ENCODE measurements at places on chromosomes 1 and 21.

DNA sequence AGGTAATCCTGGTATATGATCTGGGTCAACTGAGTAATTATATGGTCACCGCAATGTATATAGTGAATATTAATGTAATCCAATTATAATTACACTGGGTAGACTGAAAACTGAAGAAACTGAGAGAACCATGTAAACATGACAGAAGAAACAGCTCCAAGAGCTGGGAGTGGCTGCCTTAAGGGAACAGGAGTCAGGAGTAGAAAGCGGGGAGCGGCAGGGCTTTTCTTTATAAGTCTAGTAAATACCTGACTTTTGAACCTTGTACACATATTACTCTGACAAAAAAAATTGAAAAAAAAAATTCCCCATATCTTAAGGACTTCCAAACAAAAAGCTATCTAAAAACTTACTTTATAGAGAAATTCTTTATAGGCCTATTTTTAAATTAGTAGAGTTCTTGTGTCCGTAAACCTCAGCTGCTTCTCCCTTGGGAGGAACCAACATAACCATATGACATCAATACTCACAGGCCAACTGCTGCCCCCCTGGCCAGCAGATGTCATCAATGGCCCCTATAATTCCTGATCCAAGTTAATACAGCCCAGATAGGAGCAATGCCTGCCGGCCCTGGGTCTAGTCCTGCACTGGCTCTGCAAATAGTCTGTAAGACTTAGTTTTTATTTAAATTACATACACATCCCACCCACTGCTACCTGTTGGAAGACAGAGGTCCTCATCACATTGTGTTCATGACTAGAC, 33.8 kb downstream of the THAP3 start:
- no peak for DNase-seq

DNA sequence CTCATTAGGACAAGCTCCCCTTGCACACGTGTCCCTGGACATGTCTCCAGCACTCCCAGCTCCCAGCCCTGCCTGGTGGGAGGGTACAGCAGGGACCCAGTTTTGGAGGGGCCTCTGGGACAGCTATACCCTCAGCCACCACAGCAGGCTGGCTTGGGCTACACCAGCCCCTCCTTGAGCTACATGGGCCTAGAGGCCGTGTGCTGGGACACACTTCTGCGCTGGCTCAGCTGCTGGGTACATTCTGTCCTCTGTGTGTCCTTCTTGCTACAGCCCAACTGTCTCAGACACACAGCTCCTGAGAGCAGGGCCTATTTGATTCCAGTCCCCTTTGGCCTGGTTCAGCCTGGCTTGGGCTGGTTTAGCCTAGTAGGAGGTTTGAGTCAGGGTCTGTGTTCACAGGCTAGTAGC, 26.7 kb downstream of the DMAP1 start:
- DNase-seq = no peak

- DNase-seq = no peak
Measured at GRCh38 chr1:75188892-75189291, 54.7 kb downstream of the LHX8 start.

GRCh38 chr1:2300004-2300771, 72.1 kb downstream of the SKI start:
- DNase-seq = no peak

DNA sequence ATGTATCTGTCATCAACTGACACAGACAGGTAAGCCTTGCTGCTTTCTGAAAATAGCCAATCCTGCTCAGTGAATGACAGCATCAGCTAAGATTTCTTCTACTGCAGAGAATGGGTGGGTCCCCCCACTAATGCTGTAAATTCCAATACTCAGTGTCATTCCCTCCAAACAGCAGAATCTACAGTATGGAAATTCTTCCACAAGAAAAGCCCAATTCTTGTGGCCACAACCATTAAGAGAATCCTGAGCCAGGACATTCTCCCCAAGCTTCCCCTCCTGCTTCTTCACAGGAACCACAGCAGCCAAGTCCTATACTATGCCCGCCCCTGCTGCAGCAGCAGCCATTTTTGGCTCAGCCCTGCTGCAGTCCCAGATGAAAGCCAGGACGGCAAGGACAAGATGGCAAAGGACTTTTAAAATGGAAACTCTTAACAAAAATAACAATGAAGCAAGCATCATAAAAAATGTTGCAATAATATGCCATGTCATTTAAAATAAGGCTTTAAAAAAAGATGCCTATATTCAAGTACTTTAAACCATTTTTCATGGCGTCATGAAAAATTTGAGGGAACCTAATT, 26.8 kb downstream of the EIF4G3 start:
- peak; percentile 27 for DNase-seq

GRCh38 chr1:178126741-178127185, 32.9 kb downstream of the RASAL2 start:
- DNase-seq = no peak

DNA sequence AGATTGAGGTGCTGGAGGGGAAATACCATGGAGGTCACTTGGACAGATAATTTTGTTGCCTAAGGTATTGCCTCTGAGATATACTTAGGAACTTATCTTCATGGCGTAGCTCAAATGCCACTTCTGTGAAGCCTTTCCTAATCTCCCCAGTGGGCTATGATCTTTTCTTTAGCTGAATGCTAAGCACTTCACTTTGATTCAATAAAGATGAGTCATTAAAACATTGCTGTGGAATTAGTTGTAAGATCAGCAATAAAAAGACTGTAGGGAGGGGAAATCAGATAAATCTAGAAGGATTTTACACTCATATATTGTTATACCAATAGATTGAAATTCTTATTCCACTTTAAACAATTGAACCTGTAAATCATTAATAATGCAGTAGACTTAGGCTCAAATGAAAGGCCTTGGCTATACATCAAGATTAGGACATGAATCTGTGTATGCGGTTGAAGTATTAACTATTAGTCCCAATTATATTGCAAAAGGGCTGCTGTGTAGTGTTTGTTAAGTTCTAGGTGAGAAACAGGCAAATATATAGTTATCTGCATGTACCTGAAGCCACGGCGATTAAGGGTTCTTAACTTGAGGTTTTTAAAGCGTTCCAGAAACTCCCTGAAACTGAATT, 19.2 kb upstream of the MAGOH start:
- DNase-seq = no peak

- no peak for DNase-seq
Measured at GRCh38 chr1:26375081-26375480, 2.5 kb upstream of the ZNF683 start.

- DNase-seq = no peak
Measured at GRCh38 chr1:74548961-74549750, 36.7 kb upstream of the LRRC53 start.

DNA sequence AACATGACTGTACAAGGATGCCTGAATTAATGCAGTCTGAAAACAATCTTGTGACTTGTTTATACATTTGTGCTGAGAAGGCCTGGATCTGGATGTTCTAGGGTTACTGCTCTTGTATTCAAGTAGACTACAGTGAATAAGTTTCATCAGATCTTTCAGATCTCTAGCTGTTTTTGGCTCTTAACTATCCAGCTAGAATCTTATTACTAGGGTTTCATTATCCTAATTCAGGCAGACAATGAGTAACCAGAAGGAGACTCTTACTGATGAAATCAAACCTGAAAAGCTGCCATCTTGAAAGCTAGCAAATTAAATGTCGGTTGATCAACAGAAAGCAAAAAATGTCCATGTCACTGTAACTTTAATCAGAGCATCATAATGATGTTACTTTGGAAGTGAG, 112.5 kb upstream of the KCNK2 start:
- no peak for DNase-seq

DNA sequence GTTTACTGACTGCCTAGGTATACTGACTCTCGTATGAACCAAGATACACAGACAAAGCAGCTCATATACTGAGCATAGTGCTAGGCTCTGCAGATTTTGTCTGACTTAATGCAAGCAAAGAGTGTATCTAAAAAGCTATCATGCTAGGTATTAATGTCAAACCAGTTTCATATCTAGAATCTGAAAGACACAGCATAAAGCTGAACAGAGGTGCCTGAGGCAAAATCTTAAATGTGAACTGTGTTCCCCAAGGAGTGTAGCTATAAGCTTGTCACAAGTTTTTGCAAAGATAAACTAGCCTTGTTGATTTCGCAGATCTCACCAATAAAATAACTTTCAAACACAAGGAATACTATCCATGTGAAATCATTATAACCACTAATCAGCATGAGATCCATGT, 18.1 kb downstream of the JAK1 start:
- no peak for DNase-seq

DNA sequence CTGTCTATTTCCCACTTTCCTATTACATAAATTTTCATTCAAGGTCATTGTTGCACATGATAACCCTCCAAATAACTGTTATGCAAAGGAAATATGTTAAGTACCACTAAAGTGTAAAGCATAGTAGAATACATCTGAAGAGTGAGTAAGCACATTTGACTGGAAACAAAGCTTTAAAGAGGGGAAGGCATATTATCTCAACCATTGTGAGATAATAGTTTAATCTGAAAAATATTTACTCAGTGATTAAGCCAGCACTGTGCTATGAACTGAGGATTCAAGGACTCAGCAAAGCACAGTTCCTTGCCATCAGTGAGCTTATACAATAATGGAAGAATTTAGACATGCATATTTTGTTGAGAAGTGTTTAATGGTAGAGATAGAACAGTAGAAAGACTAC, 127.4 kb downstream of the HMCN1 start:
- no peak for DNase-seq

- no peak for DNase-seq
Measured at GRCh38 chr1:147892731-147893214, 9.8 kb upstream of the GJA8 start.

- no peak for DNase-seq
Measured at GRCh38 chr1:217552339-217552951, 78.4 kb downstream of the GPATCH2 start.

DNA sequence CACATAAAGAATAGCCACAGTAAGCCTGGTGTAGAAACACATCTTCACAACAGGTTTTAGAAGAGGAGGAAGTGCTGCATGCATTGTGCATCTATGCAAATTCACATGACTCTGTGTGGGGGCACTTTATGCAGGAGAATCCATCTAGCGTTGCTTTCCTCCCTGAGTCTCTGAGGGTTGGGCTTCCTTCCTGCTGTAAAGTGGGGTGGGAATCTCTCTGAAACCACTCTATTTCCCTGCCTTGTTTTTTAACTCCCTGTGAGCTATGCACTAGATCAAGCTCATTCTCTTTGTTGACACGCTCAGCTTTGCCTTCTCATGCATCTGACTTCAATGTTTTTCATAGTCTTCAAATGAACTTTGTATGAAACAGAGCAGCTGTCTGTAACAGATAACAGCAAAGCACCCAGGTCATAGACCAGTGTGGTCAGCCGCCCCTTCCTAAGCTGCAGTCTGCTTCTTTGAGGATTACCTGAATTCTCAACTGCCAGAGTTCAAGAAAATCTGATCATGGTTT, 102.7 kb upstream of the DPH5 start:
- DNase-seq = no peak

DNA sequence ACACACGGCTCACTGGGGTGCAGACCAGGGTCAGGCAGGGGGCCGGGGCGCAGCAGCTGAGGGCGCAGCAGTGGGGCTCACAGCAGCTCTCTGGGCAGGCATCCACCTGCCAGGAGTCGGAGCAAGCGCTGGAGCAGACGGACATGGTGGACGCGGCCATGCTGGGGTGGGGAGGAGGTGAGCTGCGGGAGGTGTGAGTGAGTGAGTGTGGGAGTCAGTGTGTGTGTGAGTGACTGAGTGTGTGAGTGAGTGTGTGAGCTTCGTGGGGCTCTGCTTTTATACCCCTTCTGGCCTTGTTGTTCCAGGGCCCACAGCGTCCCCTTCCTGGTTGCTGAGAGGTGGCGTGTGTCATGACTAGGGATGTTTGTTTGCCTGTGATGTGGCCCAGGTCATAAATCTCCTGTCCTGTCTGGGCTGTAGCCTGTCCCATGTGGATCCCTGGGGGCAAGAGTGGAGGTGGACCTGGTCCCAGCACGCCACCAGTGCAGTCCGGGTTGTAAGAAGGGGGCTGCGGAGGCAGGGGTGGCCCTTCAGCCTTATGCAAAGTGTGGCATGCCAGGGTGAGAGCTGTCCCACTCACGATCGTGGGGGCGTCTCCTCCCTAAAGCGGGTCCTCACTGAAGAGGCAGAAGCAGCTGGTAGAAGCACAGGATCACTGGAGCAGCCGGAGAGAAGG, at the start of gene KRTAP10-1:
Gene KRTAP10-1 (minus strand): TSS at position 205 of the 676 bp plus-strand sequence. CDS start 45 bp downstream, at position 160.
- DNase-seq = no peak

DNA sequence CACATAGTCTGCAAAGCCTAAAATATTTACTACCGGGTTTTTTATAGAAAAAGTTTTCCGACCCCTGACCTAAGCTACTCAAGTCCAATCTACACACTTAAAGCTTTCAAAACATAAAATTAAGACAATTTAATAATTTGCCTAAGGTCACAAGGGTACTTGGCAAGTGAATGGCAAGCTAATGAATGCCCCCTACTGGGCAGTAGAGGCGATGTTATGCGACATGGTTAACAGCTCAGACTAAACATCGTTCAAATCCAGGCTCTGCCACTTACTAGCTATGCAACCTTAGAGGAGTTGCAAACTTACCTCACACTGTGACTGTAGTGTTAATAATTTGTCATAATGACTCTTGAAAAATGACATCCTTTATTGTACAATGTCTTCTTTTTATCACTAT, 317.2 kb upstream of the NFIA start:
- DNase-seq = no peak

- DNase-seq = no peak
Measured at GRCh38 chr1:165954940-165955339, 127.5 kb downstream of the UCK2 start.

DNA sequence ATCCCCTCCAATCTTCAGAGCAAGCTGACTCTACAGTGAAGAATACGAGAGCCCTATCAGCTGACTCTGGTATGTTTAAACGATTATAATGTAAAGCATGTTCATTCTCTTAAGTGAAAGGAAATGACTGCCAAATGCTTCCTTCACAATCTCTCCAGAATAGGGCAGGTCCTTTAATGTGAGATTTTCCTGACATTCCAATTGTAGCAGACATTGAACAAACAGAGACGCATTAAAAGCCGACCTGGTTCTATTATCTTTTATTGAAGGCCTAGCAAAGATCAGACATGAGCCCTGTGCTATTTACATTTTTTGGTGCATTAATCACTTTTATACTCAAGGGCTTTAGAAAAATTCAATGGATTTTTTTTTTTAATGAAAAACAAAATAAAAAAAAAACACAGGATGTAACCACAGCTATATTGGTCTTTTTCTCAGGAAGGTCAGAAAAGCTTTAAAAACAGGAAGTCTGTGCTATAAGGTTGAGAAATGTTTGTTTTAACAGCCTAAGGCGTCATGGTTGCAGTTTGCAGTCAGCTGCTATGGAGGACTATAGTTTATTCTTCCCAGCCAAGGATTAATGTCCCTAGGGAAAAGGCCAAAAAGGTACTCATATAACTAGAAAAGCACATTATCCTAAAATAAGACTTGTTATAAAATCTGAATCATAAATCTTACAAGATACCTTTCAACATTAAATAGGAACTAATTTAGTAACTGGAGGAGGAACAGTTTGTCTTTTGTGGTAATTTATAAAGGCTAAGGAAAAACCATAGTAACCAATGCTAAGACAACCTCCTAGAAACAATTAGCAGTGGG, 104.8 kb downstream of the RERE start:
- DNase-seq = no peak

GRCh38 chr1:155125511-155125945, 2.1 kb upstream of the EFNA1 start:
- DNase-seq = no peak

GRCh38 chr1:211329764-211330201, 3.1 kb downstream of the TRAF5 start:
- DNase-seq = no peak

Measured in nucleus accumbens (tissue), 56 donors.